T47D (cell line): ENCODE measurements at places on chromosomes 3 and 15.

- DNase-seq, result no peak
Measured at GRCh38 chr3:32349184-32349583, 42.5 kb upstream of the CMTM7 start.

GRCh38 chr3:141065258-141065657 lies 14.1 kb downstream of the SPSB4 start:
- DNase-seq, result no peak

DNA sequence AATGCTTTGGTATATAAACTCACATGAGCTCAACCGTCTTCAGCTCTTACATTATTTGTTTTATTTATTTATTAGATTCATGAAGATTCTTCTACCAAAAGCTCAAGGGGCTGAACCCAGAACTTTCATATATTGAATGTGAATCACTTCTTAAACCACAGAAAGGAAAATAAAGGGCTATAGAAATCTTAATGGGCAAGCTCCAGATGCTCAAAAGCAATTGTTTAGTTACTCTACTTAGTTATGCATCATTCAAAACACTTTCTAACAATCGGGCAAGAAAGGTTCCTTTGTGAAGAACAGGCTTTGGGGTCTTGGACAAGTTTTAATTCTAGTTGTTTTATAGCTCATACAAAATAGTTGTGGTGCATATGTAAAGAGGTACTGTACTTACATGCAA lies 380.2 kb downstream of the TIGIT start:
- DNase-seq, result no peak

GRCh38 chr15:52013151-52013791 lies 5.7 kb upstream of the MAPK6 start:
- DNase-seq, result no peak

DNA sequence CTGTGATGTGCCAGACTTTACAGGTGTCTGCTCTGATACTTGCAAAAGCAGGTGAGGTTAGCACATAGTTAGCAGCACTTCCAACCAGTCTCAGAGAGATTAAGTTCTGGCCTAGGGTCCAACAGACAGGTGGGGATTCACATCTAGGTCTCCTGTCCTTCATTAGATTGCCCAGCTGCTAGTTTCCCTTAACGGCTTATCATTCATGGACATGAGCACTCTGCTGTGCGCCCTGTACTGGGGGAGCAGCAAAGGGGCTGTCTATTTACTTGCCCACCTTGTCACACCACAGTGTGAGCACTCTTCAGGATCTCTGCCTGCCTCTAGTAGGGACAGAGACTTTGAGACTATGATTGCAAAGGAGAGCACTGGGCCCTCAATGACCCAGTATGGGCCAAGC lies 8.7 kb downstream of the SPSB4 start:
- no peak for DNase-seq

DNA sequence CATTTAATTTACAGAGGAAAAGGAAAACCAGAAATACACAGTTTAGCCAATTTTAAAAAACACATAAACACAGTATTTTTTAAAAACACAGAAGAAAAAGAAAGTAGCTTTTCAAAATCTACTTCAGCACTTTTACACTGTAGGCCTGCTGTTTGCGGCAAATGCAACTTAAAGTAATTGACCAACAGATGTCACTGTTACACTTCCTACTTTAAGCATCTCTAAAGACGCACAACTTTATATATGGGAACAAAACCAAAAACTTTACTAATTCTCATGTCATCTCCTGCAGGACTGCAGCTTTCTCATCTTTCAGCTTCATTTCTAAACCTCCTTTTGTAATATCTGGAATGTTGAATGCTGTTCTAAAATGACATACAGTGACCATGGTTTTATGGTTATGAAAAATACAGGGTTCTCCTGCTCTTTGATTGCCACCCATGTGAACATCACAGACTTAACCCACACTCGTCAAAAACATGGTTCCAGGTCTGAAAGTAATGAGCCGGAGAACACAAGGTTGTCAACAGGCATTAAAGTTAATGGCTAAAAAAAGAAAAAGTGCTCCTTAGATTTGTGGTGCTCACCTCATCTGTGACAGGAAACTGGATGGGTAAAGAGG lies 107.9 kb downstream of the FMN1 start:
- no peak for DNase-seq
